Muscle of leg (tissue), 16 donors: ENCODE measurements at places on chromosomes 1 and 21.

DNA sequence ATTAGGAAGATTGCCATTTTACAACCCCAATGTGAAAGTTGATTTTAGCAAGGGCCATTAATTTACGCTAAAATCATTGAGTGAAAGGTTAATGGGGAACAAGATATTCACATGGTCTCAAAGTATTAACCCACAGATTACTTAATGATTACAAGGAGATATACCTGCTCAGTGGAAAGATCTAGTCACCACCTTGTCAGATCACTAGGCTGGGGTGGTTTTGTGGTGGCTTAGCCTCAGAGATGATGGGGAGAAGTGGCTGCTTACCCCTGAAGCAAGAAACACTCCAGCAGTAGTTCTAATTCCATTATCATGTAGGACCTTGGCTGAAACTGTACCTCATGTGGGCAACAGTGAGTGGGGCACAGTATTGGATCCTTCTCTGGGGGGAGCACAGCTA, 20.1 kb upstream of the TRIM33 start:
- DNase-seq = no peak

GRCh38 chr1:206685334-206685768, 646 bp downstream of the MAPKAPK2 start:
- DNase-seq = peak; percentile 64

- DNase-seq = no peak
Measured at GRCh38 chr1:192363177-192363576, 46.4 kb downstream of the RGS21 start.

DNA sequence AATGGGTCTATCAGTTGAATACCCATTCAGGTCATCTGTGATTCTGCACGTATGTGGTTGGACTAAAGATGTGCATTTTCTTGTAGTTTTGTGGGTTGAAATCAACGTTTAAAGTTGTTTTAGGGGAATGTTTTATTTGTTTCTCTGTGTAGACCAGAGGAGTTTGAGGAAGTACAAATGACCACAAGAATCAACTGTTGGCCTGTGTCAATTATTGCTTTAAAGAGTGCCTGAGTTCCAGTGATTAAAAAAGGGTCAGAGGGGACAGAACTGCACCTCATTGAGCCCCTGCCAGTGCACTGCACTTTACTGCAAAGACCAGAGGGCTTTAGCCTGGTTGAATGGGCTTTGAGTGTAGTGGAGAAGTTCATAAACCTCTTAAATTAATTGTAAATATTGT, 190.3 kb downstream of the VPS13D start:
- DNase-seq = no peak

DNA sequence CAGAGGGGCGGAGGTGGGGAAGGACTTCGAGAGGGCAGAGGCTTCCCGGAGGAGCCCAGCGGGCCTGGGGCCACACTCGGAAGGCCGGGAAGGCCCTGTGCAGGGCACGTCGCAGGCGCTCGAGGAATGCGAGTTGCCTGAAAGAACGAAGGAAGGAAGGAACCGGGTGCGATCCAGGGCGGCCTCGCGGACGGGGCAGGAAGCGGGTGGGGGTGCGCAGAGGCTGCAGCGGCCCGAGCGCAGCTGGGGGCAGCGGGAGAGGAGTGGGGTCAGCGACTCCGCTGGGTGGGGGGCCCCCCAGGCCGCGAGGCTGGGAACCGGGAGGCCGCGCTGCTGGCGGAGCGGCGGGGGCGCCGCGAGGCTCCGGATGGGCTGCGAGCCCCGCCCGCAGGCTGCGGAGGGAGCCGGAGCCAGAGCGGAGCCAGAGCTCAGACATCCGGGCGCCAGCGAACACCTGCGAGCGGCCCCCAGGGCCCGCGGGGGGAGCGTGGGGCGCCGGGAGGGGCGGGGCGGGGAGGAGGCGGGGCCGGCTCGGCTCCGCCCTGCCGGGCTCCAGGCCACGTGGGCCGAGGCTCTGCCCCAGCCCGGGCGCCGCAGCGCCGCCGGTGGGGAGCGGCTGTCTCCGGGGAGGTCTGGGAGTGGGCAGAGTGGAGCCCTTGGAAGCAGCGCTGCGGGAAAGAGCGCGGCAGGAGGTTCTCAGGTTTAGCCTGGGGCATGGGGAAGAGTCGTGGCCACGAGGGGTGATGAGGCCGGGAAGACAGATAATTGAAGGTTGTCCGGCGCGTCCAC, 4.6 kb downstream of the ID3 start:
- DNase-seq = peak; percentile 94

DNA sequence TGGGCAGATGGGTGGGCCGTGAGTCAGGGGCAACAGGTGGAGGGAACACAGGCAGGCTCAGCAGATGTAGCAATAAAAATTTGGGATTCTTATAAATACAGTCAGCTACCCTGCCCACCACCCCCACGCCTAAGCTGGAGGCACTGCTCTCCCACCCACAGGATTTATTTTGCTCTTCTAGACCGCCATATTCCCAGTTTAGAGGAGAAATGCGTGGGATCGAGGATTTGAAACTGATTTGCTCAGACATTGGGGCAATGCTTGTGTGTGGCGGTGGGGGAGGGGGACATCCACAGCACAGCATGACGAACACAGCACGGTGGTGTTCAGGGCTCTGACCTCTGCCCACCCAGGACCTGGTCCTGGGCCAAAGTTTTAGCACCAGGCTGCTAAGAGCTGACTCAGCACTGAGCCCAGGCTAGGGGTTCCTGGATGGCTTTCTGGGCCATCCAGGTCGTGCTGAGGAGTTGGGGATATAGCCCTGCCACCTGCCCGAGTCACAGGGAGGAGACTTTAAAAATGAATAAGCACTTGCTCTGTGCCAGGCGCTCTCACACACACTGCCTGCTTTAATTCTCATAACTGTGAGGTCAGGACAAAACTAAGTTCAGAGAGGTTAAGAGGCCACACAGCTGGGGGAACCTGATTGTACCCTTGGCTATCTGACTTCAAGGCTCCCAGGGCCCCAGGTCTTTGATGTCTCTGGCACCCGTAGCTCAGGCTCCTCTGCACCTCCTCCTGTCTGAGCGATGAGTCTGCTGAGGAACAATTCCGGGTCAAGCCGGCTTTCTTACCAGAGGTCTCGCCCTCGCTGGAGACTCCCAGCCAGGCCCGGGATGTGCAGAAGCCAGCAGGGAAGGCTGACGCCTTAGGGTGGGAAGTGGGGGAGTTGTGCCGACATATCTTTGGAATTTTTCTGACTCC, 29.4 kb upstream of the CSF1 start:
- no peak for DNase-seq

- no peak for DNase-seq
Measured at GRCh38 chr1:84834419-84835064, 58.5 kb downstream of the LPAR3 start.

GRCh38 chr1:36728846-36729245, 246.1 kb upstream of the CSF3R start:
- DNase-seq = no peak

- no peak for DNase-seq
Measured at GRCh38 chr1:35876988-35877387, 6.0 kb upstream of the AGO1 start.

DNA sequence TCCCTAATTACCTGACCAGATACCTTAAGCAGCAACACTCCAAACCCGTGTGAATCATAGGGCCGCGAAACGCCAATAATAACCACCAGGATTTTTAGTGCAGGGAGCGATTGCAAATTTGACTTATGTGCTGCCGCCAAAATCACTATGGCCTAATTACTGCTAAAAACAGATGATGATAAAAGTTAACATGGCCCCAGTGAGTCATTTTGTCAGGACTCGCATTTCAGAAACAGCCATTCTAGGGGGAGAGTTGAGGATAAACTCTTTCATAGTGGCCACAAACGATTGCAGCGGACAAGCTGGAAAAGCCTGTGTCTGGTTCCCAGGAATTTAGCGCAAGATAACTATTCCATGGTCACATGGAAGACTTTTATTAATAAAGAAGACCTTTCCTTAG, 103.4 kb downstream of the HLX start:
- DNase-seq = peak; percentile 38

DNA sequence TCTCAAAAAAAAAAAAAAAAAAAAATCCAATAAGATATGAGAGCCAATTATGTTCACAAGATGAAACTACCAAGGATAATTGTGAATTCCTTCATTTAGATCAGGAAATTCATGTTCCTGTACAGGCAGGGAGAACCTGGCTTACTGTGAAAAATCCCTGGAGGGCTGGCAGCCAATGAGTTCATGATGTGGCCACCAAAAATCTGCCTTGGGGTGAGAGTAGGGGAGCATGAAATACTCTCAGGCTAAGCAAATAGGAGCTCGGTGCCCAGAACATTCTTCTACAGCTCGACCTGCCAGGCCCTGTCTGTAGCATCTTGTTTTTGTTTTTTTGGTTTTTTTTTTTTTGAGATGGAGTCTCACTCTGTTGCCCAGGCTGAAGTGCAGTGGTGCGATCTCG, 50.1 kb downstream of the PIK3CD start:
- DNase-seq = no peak

DNA sequence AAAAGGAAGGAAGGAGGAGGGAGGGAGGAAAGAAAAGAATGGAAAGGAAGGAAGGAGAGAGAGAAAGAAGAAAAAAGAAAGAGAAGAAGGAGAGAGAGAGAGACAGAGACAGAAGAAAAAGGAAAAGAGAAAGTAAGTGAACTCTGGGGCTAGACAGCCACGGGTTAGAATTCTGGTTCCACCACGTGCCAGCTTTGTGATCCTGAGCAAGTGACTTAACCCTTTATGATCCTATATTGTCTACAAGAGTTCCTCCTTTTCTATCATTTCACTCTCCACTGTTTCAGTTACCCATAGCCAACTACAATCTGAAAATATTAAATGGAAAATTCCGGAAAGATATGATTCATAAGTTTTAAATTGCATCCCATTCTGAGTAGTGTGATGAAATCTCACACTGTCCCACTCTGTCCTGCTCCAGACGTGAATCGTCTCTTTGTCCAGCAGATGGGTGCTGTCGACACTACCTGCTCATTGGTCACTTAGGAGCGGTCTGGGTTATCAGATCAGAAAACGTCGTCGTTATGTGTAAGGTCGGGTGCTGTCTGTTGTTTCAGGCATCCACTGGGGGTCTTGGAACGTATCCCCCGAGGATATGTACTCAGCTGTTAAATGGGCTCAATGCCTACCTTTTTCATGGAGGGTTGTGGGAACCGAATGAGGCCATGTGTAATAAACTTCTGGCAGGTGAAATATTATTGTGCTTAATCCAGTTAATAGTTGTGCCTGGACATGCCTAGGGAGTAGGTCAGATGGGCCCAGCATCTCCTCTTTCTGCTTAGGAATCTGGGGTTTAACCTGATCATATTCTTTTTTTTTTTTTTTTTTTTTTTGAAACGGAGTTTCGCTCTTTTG, 19.1 kb downstream of the TMEM51 start:
- DNase-seq = no peak

DNA sequence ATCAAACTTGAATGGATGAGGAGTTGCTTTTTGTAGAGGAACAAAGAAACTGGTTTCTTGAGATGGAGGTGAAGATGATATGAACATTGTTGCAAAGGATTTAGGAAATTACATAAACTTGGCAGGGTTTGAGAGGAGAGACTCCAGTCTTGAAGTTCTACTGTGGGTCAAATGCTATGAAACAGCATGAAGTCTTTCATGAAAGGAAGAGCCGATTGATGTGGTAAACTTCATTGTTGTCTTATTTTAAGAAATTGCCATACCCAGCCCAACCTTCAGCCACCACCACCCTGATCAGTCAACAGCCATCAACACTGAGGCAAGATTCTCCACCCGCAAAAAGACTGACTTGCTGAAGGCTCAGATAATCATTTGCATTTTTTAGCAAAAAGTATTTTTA, 52.2 kb downstream of the SIPA1L2 start:
- DNase-seq = no peak

DNA sequence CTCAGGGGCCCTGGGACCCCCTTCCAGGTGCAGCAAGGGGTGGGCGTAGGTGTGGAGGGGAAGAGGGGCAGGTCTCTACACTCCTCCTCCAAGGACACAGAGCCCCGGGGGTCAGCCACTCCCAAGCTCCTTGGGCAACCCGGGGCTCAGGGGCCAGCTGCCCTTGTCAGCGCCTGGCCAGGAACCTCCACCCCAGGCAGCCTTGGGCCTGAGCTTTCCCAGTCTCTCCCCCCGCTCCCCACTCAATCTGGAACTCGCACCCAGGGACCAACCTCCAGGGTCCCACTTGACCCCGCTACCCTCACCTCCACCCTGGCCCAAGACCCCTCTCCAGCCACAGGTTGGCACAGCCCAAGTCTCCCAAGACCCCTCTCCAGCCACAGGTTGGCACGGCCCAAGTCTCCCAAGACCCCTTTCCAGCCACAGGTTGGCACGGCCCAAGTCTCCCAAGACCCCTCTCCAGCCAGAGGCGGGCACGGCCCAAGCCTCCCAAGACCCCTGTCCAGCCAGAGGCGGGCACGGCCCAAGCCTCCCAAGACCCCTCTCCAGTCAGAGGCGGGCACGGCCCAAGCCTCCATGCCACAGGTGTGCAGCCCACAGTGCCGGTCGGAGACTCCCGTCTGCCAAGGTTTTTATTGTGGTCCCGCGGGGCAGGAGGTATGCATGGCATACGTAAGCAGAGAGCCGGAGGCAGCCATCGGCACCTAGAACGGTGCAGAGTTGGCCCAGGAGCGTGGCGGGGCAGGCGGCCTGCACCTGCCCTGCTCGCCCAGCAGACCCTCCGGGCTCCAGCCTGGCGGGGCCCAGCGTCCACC, 3.0 kb downstream of the TNFRSF4 start:
- no peak for DNase-seq

DNA sequence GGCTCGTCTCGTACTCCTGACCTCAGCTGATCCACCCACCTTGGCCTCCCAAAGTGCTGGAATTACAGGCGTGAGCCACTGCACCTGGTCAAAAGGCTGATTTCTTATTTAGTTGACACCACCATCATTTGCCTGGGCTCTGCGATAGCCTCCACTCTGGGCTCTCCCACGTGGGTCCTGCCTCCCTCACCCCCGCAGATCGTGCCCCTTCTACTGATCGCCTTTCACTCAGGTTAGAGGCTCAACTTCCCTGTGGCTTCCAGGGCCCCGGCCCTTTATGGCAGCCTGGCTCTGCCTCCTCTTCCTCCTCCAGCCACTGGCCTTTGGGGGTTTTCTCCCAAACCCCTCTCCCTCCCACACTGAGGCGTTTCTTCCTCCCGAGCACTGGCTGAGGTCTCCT, 2.5 kb upstream of the MFAP2 start:
- DNase-seq = no peak

- no peak for DNase-seq
Measured at GRCh38 chr1:169044971-169045370, 61.5 kb upstream of the ATP1B1 start.

GRCh38 chr1:177246710-177247580, 76.2 kb downstream of the BRINP2 start:
- peak; percentile 8 for DNase-seq

DNA sequence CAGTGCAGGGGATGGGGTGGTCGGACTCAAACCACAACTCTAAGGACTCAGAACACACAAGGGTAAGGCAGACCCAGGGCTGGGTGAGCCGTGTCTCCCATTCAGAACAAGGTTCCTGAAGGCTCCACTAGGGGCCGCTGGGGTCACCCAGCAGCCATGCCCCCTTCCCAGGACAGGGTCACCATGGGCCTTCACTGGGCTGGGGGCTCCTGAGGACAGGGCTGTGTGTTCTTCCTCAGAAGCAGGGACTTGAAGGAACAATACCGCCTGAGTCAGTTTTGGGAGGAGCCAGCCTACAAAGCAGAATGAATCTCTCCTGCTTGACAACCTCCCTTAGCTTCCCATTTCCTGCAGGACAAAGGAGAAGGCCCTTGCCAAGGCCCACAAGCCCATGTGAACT, 15.4 kb downstream of the RIMS3 start:
- no peak for DNase-seq
